ENCODE measurements at places on chromosomes 11 and 22.

DNA sequence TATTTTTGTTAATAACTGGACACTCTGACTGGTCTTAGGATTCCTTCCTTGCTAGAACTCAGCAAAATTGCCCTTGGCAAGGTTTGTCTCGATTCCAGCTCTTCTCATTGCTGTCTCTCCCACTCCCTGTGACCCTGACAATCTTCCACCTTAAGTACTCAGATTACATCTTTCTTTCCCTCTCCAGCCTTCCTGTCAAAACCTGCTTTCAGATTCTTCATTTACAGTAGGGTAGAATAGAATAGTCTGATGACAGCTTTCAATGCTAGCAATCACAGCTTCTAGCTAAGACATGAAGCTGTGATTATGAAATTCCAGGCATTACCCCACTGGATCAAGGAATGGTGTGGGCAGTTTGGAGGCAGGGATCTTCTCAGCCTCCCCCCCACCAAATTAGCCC, 39.2 kb upstream of the LMO2 start:
- DNase-seq, result no peak

DNA sequence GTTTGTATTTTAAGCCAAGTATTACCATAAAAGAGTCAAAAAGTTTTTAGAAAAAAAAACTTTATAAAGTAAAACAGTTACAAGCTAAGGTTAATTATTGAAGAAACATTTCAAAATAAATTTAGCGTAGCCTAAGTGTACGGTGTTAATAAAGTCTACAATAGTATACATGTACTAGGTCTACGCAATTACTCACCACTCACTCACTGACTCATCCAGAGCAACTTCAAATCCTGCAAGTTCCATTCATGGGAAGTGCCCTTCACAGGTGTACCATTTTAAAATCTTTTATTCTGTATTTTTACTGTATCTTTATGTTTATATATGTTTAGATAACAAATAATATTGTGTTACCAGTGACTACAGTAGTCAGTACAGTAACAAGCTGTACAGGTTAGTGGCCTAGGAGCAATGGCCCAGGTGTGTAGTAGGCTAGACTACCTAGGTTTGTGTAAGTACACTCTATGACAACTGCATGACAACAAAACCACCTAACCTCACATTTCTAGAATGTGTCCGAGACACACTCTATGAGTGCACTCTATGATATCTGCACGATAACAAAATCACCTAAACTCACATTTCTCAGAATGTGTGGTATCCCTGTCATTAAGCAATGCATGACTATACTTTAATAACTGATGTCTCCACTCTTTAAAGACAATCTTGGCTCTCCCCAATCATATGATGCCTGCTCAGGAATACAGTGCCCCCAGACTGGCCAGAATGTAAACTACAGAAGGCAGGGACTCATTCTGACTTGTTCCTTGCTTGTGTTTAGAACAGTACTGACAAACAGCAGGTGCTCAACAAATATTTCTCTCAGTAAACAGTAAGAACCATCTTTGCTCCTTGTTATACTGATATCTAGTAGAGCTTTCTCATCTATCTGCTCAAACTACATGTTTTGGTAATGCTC, 21.2 kb downstream of the KMT5B start:
- DNase-seq, result no peak

DNA sequence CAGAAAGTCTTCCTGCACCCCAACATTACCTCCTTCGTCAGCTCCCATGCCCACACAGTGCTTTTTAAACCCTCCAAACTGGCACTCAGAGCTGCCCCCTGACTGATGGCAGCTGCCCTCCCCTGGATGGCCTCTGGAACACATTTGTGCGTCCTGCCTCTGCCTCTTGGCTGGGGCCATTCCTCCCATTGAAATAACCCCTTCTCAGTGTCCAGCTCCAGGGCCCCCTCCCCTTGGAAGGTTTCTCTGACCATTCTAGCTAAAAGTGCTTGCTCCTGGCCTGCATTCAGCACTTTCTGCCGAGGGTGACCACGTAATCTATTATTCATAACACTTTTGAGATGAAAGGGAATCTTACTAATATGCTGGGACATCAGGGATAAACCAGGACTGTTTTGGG, 130.0 kb downstream of the PARVA start:
- no peak for DNase-seq

DNA sequence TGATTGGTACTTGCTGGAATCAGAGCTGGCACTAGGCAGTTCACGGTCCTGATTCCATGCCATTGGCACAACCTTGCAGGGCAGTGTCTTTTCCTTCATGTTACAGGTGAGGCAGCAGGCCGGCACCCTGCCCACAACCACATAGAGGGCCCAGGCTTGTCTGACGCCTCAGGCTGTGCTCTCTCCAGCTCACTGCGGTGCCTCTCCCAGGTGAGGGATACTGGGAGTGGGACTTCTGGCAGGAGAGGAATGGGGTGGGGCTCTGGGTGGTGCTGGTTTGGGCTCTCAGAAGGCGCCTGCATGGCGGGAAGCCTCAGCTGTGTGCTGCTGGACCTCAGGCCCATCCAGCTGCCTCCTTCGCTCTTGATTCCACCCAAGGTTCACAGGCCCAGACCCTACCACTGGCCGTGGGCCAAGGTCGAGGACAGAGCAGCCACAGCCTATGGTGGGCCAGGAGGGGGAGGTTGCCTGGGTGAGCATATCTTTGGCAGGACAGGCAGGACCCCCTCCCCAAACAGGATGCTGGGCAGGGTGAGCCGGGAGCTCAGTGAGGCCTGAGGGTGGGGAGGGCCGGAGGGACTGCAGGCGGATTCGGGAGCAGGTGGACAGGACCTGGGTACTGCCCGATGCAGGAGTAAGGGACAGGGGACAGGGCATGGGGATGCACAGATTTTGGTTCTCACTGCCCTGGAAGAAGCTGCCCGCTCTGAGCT, 7.0 kb upstream of the MPPED1 start:
- DNase-seq, result no peak

GRCh38 chr11:96081561-96081960, 157.7 kb upstream of the MTMR2 start:
- DNase-seq, result no peak

DNA sequence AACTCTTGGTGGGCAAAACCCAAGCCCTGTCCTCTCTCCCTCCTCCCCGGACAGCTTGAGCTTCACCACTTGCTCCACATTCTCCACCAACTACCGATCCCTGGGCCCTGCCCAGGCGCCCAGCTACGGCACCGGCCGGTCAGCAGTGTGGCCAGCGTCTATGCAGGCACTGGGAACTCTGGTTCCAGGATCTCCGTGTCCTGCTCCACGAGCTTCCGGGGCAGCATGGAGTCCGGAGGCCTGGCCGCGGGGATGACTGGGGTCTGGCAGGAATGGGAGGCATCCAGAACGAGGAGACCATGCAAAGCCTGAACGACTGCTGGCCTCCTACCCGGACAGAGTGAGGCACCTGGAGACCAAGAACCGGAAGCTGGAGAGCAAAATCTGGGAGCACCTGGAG, 68.9 kb upstream of the RTL6 start:
- DNase-seq, result no peak

GRCh38 chr11:105840391-105840790, 181.6 kb downstream of the MSANTD4 start:
- no peak for DNase-seq

- DNase-seq, result no peak
Measured at GRCh38 chr11:79232346-79232745, 208.5 kb downstream of the TENM4 start.

- no peak for DNase-seq
Measured at GRCh38 chr11:100574894-100575769, 112.0 kb upstream of the ARHGAP42 start.

Measured in liver (tissue), 10 donors.